GM04503 (cell line): ENCODE measurements at places on chromosomes 12 and 14.

DNA sequence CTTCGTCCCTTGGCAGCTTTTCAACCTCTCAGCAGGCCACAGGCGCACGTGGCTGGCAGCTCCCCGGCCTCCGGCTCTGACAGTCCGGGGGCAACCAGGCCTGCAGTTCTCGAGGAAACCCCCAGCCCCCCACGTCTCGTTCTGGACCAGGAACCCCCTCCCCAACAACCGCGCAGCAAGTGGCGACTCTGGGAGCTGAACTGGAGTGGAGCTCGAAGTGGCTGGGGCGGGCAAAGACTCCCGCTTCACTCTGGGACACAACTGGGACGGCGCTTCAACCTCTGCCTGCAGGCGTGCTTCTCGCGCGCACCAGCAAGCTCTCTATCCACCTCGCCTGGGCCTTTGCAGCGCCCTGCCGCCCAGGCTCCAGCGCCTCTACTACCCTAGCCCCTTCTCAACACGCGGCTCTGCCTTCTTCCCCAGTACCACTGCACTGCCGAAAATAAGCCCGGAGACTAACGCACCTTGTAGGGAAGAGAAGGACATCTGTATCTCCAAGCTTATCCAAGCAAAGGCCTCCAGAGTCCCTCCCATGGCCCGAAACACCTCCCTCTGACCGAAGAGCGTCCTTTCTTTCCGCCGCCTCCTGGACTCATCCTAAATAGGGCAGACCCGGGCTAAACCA, 2.4 kb upstream of the NKX2-1 start:
- DNase-seq, result no peak

DNA sequence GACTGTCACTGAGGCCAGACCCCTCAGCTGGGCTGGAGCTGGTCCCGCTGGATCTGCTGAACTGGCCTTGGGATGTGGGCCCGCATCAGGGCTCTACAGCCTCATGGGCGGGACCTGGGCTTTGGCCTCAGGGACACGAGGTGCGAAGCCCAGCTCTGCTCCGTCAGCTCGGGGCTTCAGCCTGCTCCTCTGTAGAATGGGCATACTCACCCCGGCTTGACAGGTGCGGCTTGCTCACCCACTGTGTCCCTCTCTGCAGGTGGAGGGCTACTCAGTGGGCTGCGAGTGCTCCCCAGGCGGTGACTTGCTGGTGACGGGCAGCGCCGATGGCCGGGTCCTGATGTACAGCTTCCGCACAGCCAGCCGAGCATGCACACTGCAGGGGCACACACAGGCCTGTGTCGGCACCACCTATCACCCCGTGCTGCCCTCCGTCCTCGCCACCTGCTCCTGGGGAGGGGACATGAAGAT, 57.6 kb downstream of the BEGAIN start:
- DNase-seq, result no peak

DNA sequence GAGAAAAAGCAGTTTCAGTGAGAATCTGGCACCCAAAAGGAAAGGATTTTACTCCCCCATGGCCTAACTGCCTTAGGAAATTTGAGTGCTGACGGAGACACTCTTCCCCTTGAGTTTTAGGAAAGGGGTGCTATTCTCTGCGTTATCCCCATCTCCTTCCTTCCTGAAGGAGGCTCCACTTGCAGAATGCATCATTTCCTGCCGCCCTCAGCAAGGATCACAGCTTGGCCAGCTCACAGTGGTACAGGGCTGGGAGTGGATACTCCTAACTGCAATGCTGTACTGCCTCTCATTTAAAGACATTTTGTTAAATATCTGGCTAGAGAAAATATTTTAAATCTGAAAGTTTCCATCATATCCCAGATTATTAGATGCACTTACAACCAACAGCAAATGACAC, 33.0 kb downstream of the RDH12 start:
- DNase-seq, result no peak

GRCh38 chr12:132633398-132633797, 14.8 kb downstream of the P2RX2 start:
- DNase-seq, result no peak

DNA sequence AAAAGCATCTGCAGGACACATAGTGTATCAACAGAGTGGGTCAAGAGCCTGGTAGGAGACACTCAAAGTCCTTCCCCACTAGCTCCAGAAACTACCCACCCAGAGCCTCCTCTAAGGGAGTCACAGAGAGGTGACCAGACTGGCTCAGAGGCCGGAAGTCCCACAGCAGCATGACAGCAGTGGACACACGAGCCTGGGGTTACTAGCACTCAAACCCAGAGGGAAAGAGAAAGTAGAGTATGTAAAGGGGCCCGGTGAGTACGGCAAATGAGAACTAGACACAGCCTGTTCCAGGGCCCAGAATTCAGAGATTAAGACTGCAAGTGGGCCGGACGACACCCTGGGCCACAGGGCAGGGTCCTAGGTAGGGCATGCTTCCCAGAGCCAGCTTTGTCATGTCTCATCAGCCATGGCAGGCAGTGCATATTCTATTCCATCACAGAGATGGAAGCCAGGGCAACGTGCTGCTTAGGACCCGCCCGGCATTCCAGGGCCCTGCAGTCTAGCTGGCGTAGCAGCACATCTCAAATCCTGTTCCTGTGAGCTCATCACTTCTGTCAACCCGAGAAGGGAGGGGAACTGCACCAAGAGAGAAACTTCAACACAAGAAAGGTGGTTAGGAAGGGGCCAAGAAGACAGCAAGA, 4.2 kb downstream of the IFFO1 start:
- no peak for DNase-seq

- no peak for DNase-seq
Observed at GRCh38 chr12:98344046-98344930, 171.1 kb upstream of the TMPO start.

DNA sequence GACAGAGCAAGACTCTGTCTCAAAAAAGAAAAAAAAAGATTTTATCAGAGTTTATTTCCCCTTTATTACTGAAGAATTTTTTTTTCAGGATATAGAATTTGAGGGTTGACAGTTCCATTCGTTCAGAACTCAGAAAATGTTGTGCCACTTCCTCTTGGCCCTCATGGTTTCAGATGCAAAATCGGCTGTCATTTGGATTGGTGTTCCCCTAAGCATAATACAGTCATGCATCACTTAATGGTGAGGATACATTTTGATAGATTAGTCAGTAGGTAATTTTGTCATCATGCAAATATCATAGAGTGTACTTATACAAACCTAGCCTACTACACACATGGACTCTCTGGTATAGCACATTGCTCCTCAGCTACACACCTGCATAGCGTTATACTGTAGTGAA, 263.9 kb upstream of the RTL1 start:
- DNase-seq, result no peak

GRCh38 chr12:14260011-14260993, 105.2 kb upstream of the ATF7IP start:
- peak; percentile 77 for DNase-seq

DNA sequence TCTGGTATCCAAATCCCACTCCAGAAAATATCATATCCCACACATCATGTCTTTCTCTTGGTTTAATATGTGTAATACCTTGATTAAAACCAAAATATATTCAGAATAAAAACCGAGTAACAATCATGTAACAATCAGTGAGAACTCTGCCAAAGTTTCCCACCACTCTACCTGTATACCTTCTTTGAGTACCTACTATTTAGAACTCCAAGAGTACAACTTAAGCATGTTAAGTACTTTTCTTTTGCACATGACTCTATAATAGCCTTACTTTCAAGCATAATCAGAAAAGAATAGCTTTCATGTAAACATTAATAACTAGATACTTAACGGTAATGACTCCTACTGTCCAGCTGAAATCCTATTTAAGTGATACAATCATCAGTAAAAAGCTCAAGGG, 223.2 kb downstream of the MED13L start:
- DNase-seq, result no peak

GRCh38 chr14:98334186-98334585, 937.8 kb downstream of the BCL11B start:
- DNase-seq, result no peak

- DNase-seq, result no peak
Observed at GRCh38 chr14:47485421-47485820, 190.0 kb downstream of the MDGA2 start.

- no peak for DNase-seq
Observed at GRCh38 chr14:52950410-52950897, 396 bp downstream of the FERMT2 start.

DNA sequence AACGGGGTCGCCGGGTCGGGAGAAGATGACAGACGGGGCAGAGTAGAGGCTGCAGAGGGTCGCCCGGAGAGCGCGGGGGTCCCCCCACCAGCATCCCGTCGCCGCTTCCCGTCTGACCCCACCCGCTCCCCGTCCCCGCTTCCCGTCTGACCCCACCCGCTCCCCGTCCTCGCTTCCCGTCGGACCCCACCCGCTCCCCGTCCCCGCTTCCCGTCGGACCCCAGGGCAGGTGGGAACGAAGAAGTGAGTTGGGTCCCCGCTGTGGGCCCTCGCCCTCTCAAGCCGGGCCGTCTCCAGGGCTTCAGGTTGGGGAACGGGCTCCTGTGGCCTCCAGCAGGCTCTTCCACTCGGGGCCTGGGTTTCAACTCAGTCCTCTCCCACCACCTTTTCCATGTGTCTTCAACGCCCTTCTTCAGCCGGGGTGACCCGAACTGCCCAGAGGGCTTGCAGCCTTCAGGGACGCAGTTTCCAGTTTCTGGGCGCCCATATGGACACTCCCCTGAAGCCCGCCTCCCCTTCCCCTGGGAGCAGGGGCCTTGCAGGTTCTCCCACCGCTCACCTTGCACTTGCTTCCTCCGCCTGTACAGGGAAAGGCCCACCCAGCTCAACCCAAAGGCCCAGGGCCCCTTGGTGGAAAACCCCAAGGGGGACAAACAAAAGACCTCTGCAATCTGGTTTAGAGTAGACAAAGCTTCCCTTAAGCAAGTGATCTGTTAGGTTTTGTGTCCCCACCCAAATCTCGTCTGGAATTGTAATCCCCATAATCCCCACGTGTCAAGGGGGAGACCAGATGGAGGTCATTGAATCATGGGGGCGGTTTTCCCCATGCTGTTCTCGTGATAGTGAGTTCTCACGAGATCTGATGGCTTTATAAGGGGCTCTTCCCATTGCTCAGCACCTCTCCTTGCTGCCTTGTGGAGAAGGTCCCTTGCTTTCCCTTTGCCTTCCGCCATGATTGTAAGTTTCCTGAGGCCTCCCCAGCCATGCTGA, 66.5 kb downstream of the TNFAIP2 start:
- DNase-seq, result no peak

GRCh38 chr12:54298904-54299303, 1.9 kb downstream of the NFE2 start:
- no peak for DNase-seq

DNA sequence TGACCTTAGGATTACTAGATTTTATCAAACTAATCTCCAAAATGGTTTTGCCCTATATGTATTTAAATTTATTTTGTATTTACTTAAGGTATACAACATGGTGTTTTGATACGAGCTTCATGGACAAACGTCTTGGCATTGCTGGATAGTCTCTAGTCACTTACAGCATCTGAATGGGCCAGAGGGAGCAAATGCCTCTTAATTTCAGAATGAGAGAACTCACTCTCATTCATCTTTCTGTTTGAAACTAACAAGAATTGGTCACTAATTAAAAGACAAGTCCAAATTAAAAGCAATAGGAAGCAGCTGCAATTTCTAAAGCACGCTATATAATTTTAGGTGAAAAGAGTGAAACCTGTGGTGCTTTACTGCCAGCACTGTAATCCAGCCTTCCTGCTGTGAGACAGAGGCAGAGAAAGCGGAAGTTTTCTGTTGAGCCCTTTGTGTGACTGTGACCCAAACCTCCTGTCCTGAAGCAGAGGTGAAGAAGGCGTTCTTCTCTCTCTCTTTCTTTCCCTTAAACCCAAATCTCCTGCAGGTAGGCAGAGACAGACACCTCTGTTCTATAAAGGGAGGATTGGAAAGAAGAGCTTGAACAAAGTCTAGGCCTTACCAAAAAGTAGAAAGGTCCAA, 184.6 kb upstream of the NAV3 start:
- DNase-seq, result no peak

GRCh38 chr12:12704593-12705230, 8.7 kb upstream of the GPR19 start:
- peak; percentile 62 for DNase-seq

GRCh38 chr14:80955416-80955941, at the start of gene TSHR:
Gene TSHR (plus strand): TSS chr14:80955621. CDS start chr14:80955681, 60 bp downstream.
- DNase-seq, result no peak

DNA sequence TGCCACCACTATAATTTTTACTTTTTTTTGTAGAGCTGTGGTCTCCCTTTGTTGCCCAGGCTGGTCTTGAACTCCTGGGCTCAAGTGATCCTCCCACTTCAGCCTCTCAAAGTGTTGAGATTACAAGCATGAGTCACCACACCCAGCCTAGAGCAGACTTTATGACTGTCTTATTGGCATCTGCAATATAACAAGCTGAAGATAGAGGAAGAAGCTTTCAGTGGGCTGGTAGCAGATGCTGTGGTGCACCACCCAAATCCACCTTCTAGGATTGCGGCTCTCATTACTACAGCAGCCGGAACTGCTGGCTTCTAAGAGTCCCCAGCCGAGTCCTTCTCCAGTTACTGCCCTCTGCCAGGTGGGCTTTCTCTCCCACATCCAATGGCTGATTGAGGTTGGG, 7.6 kb upstream of the STK38L start:
- DNase-seq, result no peak

GRCh38 chr14:97532052-97532451, 734.9 kb downstream of the VRK1 start:
- no peak for DNase-seq

DNA sequence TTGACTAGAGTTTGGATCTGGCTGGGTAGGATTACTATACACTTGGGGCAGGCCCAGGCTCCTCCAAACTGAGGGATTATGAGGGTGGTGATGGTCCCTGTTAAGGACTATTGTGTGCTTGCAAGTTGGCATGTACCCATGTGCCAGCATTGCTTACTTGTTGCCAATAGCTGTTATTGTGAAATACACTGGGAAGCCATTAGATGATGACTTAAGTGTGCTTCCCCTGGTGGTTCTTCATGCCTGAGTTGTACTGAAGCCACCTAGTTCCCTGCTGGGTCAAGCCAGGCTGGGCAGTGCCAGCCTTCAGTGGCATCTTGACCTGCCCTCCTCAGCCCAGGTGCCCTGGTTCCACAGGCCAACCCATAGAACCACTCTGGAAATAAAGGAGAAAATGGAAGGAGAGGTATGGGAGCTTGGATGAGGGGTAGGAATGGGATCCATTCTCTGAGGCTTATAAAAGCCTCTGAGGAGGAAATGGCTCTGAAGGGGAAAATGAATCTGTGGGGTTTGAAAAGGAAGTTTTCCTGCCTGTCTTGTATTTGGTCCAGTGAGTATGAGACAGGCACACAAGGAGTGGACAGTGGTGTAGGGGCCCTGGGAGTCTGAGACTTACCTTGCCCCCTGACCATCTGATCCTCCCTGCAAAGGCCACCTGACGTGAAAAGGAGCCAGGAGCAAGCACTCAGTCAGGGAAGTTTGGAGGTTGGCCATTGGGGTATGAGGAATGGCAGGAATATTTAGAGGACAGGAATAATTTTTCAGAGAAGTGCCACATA, 724 bp downstream of the LTB4R start:
- DNase-seq, result peak; percentile 39
